Effector CD8-positive, alpha-beta T cell (primary cell): ENCODE measurements at places on chromosomes 4 and X.

- DNase-seq = no peak
These were observed at the start of gene MAGEA1 for GRCh38 chrX:153179131-153179530. TSS of gene MAGEA1 (plus strand) at chrX:153179284. CDS start at chrX:153182390, 3,106 bp downstream.

DNA sequence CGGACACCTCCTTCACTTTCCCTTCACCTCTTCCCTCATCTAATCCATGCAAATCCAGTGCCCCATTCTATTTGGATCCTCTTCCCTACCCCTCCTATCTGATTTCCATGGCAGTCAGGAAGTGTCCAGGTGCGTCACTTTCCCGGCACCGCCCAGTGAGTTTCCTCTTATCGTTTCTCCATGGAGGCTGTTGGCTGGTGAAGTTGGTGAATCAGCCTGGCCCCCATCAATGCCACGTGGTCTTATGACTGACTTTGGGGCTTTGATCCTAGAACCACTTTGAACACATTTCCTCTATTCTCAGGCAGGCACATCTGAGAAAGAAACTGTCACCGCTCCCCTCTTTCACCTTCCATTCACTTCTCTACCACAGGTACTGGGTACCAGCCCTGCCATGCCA, 137.8 kb downstream of the CEP135 start:
- DNase-seq = no peak

- DNase-seq = no peak
These were observed 47.5 kb downstream of the SPATA18 start for GRCh38 chr4:52098618-52099017.

- no peak for DNase-seq
These were observed 6.6 kb downstream of the MID1IP1 start for GRCh38 chrX:38807873-38808272.

- no peak for DNase-seq
These were observed 1477.4 kb downstream of the ARAP2 start for GRCh38 chr4:34766935-34767334.

DNA sequence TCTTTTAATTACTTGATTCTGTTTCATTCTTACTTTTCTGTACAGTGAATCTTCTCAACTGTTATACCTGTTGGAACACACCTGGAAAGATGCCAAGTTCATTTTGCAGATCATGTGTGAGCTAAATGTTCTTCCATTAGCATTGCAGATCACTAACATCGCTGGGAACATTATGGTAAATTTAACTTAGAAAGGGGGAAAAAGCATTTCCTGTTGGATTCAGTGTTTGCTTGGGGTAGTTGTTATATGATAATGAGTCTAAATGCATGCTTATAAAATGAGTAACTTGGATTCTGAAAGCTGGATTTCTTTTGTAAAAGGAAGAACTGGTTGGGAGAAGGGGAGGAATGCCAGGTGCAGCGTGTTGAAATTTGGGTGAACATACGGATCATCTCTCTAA, 47.6 kb downstream of the POLA1 start:
- no peak for DNase-seq

DNA sequence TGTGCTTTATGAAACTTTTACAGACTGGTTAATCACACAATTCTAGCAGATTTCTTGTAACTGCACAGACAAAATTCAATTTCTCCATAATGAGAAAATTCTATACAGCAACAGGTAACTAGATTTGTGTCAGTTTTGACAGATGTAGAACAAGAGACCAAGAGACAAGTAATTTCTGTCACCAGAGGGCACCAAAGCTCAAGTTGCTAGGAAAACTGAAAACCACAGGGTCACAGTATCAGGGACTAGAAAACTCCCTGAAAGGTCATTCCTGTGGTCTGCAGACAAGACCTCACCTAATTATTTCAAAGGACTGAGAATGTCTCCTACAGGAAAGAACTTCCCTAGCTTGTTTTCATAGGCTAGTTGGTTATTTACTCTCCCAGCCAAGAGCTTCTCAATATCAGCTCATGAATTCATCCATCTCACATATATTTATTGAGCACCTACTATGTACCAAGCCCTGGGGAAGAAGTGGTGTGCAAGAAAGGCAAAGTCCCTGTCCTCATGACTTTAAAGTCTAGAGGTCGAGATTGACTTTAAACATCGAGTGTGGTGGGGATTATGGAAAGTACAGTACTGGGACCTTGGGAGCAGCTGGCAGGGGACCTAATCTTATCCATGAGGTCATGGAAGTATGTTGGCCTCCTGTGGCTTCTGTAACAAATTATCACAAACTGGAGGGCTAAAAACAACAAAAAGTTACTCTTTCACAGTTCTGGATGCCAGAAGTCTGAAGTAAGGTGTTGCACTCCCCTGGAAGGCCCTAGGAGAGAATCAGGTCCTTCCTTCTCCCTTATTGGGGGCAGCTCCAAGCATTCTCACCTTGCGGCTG, 47.8 kb upstream of the SETD7 start:
- DNase-seq = no peak
